BE2C (cell line): ENCODE measurements at places on chromosomes 3 and 15.

- DNase-seq = no peak
Measured at GRCh38 chr15:58486062-58486461, 54.3 kb downstream of the LIPC start.

DNA sequence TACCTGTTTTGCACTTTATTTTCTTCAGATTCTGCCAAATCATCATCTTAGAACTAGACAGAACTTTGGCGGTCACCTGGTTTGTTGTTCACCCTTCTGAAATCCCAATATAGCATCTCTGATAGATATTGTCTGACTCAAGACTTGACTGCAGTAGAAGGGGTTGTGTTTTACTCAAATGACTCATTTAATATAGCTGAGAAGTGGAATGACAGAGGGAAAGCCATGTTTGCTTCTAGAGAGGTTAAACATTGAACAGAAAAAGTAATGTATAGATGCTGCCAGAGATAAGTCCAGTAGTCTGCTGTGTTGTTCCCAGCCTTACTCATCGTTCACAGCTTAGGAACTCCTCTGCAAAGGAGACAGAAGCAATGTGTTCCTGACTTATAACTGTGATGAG, 402.0 kb downstream of the AGBL1 start:
- no peak for DNase-seq

DNA sequence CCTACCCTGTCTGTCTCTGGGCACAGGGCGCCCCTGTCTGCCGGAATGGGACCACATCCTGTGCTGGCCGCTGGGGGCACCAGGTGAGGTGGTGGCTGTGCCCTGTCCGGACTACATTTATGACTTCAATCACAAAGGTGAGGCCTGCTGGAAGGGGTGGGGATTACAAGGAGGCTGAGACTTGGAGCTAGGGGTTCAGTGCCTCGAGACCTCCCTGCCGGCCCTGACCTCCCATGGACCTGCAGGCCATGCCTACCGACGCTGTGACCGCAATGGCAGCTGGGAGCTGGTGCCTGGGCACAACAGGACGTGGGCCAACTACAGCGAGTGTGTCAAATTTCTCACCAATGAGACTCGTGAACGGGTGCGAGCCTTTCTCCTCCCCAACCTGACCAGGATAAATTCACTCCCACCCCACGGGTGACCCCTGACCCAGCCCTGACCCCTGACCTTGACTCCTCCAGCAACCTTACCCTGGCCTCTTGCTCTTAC, 20.4 kb downstream of the PTH1R start:
- no peak for DNase-seq

DNA sequence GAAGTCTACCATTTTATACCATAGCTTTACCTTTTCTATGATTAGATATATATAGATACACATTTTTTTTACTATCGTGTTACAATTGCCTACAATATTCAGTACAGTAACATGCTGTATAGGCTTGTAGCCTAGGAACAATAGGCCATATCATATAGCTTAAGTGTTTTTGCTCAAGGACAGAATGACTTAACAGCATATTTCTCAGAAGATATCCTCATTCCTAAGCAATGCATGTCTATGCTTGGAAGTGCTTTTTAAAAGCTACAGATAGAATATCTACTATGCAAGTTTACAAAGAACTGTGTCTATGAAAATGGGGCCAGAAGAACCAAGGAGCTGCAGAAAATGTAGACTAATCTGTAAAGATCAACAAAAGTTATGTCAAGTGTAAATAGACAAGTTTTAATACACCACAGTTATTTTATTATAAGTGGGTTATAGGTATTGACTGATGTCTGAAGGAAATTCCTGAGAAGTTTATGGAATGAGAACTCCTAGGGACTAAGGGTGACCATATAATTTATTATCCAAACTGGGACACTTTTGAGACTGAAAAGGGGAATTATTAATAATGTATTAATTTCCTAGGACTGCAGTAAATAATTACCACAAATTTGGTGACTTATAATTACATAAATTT, 138.7 kb upstream of the TGFBR2 start:
- no peak for DNase-seq

DNA sequence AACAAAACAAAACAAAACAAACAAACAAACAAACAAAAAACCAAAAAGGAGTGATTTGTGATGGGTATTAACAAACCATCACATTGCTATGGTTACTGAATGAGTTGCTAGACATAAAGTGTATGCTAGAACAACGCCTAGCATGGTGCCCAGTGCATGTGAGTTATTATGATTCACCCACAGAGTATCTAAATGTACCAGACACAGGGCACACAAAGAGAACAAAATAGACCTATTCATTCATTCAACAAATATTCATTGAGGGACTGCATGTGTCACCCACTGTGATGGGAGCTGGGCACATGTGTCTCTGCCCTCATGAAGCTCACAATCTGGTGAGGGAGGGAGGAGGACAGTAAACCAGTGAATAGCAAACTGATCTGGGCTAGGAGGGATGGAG, 11.6 kb upstream of the ACAN start:
- DNase-seq = no peak

DNA sequence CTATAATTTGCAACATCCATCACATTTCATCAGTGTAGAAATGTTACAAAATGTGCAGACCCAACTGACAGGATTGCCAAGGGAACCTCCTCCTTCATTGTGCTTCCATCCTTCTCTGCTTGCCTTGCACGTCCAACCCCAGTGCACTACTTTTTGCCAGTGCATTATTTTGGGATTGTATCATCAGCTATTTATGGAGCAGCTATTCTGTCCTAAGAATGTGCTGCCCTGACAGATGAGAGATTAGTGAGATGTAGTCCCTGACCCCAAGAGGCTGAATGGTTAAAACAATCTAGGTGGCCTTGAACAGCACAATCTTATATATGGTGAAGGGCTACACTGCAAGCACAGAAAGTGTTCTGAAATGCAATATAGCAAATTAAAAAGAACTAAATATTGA, 935.8 kb downstream of the IGSF11 start:
- no peak for DNase-seq
